GM12865 (cell line): ENCODE measurements at places on chromosomes 4 and X.

DNA sequence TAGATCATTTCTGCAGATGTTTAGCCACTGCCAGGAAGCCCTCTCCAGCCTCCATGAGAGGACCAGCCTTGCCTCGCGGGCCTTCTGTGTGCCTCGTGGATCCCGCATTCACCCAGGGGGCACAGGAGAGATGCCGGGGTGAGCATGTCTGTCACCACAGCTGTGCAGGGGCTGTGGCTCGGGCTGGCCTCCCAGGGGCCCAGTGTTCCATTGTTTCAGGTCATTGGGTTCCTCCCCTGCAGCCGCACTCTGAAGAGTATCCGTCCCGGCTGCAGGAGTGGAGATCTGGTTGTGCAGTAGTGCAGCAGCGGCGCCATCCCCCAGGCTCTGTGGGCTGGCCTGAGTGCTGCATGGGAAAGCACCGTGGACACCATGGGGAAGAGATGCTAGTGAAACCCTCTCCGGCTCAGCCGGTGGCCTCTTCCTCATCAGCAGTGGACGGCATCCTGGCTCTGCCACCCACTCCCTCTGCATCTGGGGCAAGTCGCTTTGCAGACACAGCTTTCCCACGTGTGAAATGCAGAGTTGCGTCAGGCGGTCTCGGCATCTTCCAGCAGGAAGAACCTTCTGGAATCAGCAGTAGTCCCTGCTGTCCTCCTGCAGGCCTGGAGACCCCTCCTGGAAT is 29.1 kb downstream of the TBC1D14 start:
- DNase-seq, result no peak

DNA sequence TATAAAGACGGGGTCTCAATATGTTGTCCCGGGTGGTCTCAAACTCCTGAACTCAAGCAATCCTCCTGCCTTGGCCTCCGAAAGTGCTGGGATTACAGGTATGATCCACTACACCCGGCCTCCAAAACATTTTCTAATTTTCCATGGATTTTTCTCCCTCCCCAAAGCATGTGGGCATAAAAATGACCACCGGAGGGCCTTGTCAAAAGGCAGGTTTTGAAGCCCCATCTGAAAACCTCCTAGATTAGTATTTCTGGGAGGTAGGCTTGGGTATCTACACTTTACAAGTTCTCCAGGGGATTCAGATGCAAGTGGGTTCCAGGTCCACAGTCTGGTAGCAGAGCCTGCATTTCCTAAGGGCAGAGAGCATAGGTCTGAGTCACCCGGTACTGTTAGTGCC is 1.4 kb upstream of the GPR173 start:
- no peak for DNase-seq

DNA sequence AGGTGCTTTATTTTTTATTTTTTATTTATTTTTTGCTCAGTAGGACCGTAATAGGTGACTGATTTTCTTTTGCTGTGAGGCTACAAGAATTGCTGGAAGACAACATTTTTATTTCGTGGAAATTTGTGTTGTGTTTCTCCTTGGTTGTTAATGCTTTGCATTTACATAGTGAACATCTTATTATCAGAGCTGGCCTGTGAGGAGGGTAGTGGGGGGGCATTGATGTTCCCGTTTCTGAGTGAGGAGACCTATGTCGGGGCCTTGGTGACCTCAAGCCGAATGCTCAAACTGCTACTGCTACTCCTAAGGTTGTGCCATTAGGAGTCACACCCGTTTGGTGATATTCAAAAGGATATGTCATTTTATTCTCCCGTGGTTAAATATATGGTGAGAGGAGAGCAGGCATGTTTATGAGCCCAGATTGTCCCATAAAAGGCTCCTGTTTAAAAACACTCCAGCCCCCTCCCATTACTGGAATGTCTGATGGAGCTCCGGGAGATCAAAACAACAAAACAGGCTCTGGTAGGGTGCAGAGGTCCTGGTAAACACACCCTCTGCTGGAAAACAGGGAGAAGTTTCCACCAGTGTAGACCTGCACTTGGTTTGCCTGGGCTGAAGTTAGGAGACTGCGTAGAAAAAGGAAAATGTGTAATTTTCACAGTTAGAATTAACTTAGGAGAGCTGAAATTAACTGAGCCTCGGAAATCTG is 5.6 kb downstream of the PDGFRA start:
- no peak for DNase-seq

DNA sequence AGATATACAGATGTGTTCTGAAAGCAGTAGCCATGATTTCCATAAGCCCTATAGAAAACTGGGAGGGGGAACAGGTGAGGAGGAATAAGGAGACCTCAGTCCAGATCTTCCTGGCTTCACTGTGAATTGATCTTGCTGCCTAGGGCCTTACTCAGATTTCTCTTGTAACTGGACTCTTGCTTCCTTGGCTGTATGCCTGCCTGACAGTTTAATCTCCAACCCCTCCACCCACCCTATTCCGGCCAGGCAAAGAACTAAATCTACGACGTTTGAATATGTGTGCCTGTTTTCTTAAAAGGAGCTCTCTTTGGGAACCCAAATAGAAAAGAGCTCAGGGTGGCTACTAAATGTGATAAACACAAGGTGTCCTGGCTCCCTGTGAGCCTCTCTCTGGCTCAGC is 173.0 kb downstream of the GPC3 start:
- DNase-seq, result no peak

GRCh38 chrX:23668335-23668734 is 1.0 kb downstream of the PRDX4 start:
- peak; percentile 38 for DNase-seq

- no peak for DNase-seq
Observed at GRCh38 chr4:128334256-128334655, 46.6 kb upstream of the PGRMC2 start.

DNA sequence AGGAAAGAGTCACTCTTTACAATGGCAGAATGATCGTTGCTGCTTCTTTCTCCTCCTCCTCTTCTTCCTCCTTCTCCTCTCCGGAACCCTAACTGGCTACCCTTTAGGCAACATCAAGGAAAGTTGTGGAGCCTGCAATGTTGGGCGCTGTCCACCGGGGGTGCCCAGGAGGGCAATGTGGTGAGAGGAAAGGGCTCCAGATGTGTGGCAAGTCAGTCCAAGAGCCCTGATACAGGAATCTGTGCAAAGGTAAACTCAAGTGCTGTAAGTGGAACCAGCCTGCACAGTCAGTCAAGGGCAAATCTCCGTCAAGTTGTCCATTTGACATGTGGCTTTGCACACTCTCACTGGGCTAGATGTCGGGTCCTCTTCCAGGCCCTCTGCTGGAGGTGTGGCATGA is 2.8 kb downstream of the RTL5 start:
- peak; percentile 18 for DNase-seq

GRCh38 chr4:146053891-146054290 is 115.3 kb upstream of the ZNF827 start:
- DNase-seq, result no peak

DNA sequence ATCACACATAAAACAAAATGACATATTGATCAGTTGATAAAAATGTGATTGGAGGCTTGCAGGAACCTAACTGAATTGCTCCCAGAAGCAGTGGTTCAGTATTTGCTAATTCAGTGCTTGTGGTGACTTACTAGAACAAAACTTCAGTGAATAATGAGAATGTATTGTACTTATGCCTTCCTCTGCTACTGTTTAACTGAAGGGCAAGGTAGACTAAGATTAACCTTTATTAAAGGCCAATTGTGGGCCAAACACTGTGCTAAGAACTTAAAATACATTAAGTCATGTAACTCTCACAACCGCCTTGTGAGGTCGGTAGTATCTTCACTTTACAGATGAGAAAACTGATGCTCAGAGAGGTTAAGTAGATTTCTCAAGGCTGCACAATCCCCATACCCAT is 14.9 kb downstream of the IGFBP7 start:
- DNase-seq, result no peak

DNA sequence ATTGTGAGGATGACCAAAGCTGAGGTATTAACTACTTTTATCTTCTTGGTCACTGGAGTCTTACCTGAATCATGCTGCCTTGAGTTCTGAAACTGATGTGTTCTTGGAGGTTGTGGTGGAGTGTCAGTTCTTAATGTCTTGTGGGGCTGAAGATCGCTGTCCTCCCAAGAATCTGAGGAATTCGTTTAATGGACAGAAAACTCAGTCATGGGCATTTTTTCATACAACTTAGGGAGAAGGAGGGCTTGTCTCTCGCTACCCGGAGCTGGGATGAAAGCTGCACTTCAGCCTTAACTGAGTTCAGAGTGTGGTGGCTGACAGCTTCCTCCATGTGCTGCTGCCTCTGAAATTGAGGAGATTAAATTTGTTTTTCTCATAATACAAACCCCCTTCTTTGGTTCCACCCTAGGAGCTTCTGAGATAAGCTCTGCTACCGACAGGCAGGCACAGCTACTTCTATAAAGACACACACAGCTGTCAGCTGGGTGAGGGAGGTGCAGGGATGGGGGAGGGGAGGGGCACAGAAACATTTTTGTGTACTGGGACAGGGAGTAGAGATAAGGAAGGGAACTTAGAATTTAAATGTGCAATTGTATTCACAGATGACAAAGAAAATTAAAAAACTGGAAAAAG is 30.8 kb downstream of the RBBP7 start:
- DNase-seq, result no peak

GRCh38 chrX:155148724-155149537 is 67.3 kb upstream of the VBP1 start:
- DNase-seq, result peak; percentile 30

- no peak for DNase-seq
Observed at GRCh38 chr4:28754376-28754775, 1893.7 kb downstream of the STIM2 start.

DNA sequence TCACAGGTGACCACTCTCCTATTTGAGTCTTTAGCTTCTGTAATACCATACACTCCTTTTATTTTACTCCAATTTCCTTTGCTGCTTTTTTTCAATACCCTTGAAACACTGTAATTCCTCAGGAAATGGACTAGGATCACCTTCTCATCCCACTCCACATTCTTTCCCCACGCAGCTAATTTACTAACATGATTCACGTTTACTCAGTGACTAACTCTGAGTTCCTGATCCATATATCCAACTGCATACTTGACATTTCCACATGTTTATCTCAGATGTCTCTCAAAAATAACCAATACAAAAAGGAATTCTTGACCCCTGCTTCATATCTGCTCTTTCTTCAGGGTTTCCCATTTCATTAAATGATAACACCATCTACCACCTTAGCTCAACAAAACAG is 19.9 kb downstream of the RPS6KA6 start:
- DNase-seq, result no peak

- DNase-seq, result no peak
Observed at GRCh38 chr4:78971326-78971725, 32.1 kb upstream of the PAQR3 start.

DNA sequence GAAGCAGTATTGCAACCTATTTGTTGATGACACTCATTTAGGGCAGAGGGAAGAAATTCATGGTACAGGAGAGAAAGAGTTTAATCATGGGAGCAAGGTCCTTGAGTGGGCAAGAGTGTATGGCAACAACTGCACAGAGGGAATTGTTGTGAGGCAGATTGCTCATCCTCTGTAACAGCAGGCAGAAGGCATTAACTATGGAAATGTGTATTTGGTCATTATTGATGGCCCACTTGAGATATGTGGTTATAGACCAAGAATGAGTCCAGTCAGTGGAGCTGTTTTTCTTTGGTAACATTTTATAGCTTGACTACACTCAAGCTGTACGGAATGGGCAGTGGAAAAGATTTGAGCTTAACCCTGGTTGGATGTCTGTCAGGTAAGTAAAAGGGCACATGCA is 15.9 kb downstream of the PLRG1 start:
- no peak for DNase-seq

DNA sequence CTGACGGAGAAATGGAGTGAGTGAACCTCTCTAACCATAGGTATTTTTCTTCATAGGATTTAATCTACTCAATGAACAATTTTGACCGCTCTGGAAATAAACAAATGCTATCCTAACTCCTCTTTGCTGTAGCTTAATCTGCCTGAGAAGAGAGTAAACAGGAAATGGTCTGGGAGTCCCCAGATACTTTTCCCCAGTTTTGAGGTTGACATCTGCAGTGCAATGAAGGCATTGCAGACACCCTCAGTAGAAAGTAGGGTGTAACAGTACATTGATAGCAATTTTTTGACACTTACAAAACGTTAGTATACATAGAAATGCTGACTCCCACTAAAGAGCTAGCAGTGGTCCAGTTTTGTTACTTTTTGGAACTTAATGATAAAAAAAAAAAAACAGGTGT is 495.9 kb upstream of the FAM241A start:
- peak; percentile 31 for DNase-seq

DNA sequence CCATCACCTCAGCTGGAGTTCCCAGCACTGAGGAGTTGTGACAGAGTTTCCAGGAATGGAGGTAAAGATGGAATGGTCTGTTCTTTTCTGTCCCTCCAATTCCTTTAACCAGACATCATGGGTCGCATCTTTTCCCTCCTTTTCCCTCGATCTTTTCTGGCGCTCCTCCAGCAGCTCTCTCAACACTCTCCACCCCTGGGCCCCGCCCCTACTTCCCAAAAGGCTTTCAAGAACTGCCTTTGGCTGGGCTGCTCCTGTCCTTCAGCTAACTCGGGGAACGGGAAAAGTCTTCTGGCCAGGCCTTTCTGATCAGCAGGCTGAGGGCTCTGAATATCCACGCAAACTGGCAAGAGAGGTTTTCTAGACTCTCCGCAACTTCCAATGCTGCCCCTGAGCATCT is 34.0 kb downstream of the UTP14A start:
- no peak for DNase-seq
